ENCODE measurements at places on chromosomes 1 and 21.

- DNase-seq, result peak; percentile 14
Observed at GRCh38 chr1:12231276-12231595, 1.4 kb downstream of the VPS13D start.

DNA sequence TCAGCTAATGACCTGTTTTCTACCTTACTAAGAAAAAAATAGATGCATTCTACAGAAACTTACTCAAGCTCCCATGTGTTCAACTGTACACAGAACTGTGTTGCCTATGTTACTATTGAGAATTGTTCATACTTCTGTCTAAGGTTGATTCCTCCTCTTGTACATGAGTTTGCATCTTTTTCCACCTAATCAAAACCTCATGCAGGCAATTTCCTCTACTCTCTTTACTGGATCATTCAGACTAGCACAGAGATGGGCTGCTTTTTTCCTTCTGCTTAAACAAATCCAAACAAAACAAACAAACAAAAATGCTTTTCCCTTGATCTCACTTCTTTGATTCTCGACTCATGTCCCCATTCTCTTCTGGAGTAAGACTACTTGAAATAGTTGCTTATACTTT is 58.8 kb upstream of the PTGFR start:
- DNase-seq, result no peak

- DNase-seq, result no peak
Observed at GRCh38 chr1:116231752-116232151, 120.6 kb downstream of the MAB21L3 start.

DNA sequence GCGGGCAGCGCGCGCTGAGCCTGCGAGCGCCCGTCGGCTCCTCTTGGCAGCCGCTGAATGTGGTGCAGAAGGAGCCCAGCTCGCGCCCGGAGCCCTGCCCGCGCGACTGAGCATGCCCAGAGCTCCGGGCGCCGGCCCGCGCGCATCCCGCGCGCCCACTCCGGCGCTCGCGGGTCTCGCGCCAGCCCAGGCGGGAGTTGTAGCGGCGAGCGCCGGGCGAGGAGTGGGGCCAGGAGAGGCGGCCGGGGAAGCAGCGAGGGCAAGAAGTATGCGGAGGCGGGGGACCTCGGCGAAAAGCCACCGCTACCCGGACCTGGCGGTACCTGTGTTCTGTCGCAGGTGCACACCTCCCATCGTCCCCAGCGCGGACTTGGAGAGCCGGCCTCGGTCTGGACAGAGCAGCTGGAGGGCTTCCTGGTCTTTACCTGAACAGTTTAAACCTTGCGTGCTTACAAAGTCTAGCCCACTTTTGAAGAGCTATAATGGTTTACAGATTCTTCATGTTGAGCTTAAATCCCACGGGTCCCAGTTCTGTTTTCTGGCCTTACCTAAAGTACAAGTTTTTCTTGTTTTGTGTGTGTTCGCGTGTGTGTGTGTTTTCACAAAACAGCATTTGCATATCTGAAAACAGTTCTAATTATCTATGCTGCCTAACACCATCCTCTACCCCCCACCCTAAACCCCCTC is at the start of gene DDAH1:
DDAH1 (minus strand) TSS at position 61 of the 687 bp plus-strand sequence. CDS start 114 bp downstream, outside the sequence.
- DNase-seq, result peak; percentile 86

DNA sequence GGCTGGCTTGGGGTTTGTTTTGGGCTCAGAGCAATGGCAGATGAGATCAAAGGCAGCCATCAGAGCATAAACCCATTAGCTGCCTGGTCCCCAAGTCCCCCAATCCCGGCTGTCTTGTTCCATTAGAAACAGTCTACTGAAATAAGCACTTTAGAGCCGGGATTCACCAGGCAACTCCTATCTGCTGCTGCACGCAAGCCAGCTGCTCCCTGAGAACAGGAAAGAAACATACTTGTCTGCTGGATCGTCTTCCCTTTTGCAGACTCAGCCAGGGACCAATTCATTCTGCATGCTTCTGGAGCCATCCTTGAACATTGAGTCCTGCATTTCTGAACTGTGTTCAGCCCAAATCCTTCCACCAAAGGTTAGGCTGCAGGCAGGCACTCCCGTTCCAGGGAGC is 21.8 kb downstream of the RXRG start:
- DNase-seq, result no peak

- DNase-seq, result no peak
Observed at GRCh38 chr1:39835935-39836594, 47.2 kb downstream of the TRIT1 start.

All from neural progenitor cell (in vitro differentiated cells).